ENCODE measurements at places on chromosomes 13 and 19.

DNA sequence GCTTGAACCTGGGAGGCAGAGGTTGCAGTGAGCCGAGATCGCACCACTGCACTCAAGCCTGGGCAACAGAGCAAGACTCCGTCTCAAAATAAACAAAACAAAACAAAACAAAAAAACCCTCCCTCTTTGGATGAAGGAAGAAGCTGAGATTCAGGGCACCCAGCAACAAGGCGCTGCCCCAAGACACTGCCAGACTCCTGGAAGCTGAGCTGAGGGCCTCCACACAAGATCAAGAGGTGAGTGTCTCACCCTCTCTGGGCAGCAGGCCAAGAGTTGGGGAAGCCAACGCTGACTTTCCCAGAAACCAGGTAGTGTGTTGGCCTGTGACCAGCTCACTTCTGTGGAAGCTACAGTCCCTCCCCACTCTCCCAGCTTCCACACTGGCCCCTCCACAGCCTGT lies 3.7 kb upstream of the TYROBP start:
- DNase-seq, result no peak

- no peak for DNase-seq
Observed at GRCh38 chr13:93982179-93982918, 497.1 kb downstream of the DCT start.

DNA sequence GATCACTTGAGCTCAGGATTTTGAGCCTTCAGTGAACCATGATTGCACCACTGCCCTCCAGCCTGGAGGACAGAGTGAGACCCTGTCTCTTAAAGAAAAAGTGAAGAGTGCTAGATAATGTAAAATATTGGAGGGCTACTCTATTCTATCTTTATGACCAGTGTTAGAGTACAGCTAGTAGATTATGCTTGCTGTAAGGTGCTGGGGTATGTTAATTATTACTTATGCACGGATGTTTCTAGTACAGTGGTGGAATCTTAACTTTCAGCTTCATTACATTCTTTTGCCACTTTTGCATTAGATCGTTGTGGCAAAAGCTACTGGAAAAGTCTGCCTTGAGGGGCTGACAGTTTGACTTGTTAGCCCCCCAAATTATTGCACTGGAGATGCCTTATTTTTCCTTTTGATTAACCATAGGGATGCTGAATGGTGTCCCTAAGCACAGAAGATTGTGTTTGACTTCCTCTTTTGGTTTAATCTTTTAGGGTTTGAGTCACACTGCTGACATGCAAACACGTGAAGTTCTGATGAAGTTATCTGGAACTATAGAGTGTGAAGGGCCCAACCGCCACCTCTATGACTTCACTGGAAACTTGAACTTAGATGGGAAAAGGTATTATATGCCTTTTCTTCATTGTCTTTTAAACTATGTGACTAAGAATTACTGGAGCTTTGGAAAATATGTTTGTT lies 169.8 kb downstream of the ATP8A2 start:
- no peak for DNase-seq

DNA sequence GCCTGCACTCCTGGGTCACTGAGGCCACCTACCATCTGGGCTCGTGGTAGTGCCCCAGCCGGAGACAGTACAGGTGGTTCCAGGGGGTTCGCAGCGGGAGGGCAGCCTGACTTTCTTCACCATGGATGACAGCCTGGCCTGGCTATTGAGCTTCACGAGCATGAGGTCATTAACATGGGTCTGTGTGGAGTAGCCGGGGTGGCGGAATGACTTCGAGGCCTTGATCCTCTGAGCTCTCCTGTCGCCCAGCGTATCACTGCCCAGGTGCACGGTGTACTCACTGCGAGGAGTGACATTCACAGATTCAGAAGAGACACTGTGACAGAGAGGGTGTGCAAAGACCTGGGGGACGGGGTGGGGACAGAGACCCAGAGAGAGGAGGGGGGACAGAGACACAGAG lies 3.5 kb downstream of the KLK7 start:
- DNase-seq, result no peak

DNA sequence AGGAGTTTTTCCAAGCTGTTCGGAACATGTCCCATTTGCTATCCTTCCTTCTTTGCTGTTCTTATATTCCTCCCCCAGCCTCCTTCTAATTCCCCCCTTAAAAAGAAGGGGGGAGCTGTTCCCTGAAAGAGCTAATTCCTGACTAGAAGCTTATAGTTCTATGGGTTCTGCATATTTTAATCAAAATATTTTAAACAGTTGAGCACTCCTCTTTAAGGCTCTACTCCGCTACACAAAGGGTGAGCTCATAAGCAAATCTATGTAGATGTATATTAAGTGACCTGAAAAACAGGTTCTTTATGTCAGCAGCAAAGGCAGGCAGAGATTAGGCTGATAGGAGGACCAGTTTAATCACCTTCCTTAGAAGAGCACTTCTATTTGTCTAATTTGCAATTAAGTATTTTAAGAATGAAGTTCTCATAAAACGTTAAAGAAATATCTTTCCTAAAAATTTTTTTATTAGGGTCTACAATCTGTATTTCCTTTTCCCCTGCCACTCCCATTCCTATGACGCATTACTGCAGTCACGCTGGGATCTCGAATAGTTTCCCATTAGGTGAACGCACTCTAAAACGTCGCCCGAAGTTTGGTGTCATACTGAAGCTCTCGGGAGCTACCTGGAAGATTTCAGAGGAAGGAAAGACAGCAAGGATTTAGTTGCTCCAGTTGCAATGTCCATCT lies 5.2 kb downstream of the EFNB2 start:
- no peak for DNase-seq

DNA sequence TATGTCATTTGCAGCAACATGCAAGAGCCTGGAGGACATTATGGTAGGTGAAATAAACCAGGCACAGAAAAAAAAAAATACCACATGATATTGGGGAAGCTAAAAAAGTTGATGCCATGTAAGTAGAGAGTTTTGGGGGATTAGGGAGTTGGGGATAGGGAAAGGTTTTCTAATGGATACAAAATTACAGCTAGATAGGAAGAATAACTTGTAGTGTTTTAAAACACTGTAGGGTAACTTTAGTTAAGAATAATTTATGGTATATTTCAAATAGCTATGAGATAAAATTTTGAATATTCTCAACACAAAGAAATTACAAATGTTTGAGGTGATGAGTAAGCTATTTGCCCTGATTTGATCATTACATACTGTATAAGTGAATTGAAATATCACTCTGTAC lies 1456.7 kb upstream of the MIR17HG start:
- DNase-seq, result no peak

- no peak for DNase-seq
Observed at GRCh38 chr13:80499536-80500290, 158.8 kb upstream of the SPRY2 start.

DNA sequence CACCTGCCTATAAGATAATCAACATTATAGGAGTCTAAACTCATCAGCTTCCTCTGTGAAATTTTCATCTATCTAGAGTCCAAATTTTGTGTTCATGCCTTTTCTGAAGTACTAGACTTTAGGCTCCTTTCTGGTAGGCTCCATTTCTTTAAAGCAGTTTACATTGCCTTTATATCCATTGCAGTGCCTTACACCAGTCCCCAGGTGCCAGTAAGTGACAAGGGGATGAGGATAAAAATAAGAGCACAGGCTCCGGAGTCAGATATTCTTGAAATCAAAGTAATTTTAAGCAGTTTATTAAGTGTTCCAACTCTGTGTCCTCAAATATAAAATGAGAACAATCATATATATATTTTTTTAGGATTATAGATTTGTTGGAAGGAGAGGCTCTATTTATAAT lies 10.6 kb upstream of the CYSLTR2 start:
- no peak for DNase-seq

DNA sequence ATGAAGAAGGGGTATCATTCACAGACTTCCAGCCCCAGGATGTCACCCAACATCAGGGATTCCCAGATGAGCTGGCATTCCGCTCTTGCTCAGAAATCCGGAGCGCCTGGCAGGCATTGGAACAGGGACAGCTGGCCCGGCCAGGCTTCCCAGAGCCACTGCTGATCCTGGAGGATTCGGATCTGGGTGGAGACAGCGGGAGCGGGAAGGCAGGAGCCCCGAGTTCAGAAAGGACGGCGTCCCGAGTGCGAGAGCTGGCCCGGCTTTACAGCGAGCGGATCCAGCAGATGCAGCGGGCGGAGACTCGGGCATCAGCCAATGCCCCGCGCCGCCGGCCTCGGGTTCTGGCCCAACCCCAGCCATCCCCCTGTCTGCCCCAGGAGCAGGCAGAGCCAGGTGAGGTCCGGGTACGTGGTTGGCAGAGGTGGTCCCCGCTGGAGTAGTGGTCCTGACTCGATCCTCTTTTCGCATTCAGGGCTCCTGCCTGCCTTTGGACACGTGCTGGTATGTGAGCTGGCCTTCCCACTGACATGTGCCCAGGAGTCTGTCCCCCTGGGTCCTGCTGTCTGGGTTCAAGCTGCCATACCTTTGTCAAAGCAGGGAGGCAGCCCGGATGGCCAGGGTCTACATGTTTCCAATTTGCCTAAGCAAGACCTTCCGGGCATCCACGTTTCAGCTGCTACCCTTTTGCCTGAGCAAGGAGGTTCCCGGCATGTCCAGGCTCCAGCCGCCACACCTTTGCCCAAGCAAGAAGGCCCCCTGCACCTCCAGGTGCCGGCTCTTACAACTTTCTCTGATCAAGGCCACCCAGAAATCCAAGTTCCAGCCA lies 11.0 kb downstream of the PLEKHG2 start:
- DNase-seq, result no peak

GRCh38 chr13:66875264-66875663 lies 354.9 kb downstream of the PCDH9 start:
- no peak for DNase-seq

DNA sequence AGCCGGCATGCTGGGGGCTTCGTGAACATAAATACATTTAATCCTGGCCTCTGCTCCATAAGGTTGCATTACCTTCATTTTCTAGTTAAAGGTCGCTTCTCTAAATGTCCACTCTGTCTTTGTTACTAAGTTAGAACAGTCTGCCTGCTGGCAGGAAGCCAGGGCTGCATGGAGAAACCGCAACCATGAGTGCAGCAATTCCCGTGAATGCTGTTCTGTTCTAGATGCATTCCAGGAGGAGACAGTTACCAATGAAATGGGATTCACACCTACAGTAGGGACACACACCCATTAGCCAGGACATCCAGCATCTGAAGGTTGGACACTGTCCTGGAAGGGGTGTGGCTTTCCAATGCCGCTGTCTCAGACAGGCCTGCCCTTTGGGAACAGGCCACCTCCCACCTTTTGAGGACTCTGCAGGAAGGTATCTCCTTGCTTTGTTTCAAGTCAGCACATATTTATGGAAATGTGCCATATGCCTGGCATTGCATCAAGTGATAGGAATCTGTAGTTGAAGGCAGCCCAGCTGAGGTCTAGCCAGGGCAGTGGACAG lies 129.7 kb downstream of the SLC7A1 start:
- DNase-seq, result no peak

DNA sequence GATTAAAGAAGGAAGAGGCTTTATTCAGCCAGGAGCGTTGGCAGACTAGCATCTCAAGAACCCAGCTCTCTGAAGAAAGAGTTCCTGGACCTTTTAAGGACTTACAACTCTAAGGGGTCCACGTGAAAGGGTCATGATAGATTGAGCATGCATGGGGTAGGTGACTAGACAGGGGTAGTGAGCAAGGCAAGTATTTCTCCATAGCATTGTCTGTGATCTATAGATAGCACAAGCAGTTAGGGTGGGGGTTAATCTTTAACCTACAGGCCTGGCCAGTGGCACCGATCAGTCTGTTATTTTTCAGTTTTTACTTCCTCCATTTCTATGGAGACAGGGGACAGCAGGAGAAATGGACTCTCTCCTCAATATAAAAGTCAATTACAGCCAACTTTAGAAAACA lies 983.7 kb downstream of the SLITRK1 start:
- no peak for DNase-seq

- peak; percentile 59 for DNase-seq
Observed at GRCh38 chr19:51441410-51442390, 16.6 kb downstream of the SIGLEC8 start.

GRCh38 chr19:1025960-1026782 lies at the start of gene CNN2:
CNN2 (plus strand) TSS chr19:1026608; CDS start chr19:1026662, 54 bp downstream.
- peak; percentile 42 for DNase-seq
